Ammon's horn (tissue), 1 donor: ENCODE measurements at places on chromosomes 2 and 18.
A peak's percentile ranks its signal among the peaks of the same experiment; 100 is the strongest.

- no peak for DNase-seq
These were observed 36.6 kb upstream of the NDUFV2 start for GRCh38 chr18:9065864-9066263.

GRCh38 chr2:88606371-88607030 lies 20.8 kb downstream of the EIF2AK3 start:
- DNase-seq: no peak

- DNase-seq: no peak
These were observed 25.6 kb downstream of the MRPL33 start for GRCh38 chr2:27796791-27797765.

- no peak for DNase-seq
These were observed 190.4 kb downstream of the PLCL1 start for GRCh38 chr2:197994751-197995150.

DNA sequence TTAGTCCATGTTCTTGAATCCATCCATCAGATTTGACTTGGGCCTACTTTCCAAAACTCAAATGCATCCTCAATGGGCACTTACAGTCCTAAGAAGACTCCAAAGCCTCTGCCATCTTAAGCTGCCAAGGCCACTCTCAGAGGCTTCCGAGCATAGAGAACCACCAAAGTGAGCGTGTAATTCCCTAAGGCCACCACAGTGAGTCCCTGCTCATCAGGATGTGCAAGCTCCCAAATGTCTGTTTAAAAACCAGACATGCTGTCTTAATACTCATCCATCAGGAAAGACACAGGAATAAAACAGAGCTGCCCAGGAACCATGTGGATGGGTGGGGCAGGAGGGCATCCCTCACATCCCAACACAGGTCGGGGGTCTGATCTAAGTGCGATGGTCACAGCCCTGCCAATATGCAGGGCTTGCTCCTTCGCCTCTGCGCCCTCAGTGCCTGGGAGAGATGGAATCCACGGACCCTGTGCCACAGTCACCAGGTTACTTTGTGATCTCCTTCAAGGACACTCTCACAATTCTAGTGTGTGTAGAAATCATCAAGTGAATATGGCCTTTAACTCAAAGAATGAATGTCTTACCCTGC lies 80.4 kb downstream of the POLR1A start:
- peak; percentile 52 for DNase-seq

DNA sequence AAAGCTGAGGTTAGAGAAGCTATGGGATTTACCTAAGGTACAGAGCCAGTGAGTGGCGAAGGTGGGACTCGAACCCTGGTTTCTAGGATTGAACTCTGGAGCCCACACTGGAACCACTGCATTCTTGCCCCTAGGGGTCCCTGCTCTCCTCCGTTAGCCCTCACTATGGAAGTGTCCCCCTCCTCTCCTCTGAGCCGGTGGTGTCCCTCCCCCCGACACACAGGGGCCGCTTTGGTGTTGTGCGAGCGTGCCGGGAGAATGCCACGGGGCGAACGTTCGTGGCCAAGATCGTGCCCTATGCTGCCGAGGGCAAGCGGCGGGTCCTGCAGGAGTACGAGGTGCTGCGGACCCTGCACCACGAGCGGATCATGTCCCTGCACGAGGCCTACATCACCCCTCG lies 8.5 kb upstream of the GMPPA start:
- DNase-seq: no peak

DNA sequence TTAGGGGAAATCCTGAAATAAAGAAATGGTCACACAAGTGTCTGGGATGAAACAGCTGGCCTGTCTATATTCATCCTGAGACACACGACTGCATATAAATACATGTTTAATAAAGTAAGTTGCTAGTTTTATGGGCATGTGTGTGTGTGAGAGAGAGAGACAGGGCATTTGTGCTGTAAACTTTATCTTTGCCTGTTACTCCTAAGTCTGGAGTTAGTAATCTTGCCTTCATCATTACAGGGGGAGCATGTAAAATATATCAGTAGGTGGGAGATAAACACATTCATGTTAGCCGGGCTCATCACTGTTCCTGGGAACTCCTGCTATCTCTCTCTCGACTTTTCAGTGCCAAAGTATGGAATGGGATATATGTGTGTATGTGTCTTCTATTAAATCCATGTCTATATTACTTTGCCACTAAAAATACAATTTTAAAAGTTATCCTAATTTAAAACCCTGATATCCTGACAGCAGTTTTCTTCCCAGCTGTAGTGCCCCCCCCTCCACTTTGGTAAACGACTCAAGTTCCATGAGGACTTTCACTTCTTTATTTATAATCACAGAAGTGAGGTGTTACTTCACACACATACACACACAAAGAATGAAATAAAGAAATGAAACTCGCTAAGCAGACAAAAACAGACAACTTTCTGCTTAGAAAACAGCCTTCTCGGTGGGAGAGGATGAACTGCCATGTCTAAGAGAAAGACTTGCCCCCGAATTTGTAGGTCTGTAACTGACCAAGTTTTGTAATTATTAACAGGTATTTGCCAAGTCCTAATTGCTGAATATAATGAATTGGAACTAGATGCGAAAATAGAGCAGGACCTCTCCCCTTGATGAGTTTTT lies 947 bp downstream of the ZEB2 start:
- DNase-seq: peak; percentile 48

GRCh38 chr2:46780801-46781445 lies 134.7 kb downstream of the MCFD2 start:
- DNase-seq: peak; percentile 17

- no peak for DNase-seq
These were observed 8.1 kb upstream of the ARHGAP15 start for GRCh38 chr2:143121079-143121478.

DNA sequence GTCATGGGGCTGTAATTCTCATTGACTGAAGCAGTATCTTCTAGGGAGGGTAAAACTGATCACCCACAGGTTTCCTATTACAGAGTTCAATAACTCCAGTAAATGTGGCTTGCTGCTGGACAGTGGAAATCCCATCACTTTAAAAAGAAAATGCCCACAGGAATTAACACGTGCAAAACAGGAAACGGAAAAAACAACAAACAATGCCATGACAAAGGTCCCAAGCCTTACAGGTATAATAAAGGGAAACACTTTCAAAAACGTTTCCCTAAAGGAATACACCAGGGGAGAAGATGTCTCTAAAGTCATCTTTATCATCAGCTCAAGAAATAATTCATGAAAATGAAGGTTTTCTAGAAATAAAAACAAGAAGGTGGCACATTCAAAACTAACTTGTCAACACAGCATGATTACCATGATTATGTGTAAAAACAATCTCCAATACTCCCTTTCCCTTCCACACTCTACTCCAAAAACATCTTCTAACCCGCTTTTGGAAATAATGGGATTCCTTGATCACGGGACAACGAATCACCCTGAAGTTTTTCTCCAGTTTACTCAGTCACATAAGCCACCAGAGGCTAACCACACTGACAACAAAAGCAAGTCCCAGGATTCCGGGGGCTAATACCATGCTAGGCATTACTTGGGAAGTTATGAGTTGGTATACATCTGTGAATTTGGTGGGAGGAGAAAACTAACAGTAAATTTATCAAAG lies 167.9 kb downstream of the TCF4 start:
- DNase-seq: no peak

GRCh38 chr2:199439066-199439465 lies 18.7 kb downstream of the SATB2 start:
- DNase-seq: no peak

GRCh38 chr2:10304458-10305253 lies 2.0 kb downstream of the HPCAL1 start:
- DNase-seq: no peak

GRCh38 chr2:148640767-148641166 lies 3.8 kb upstream of the EPC2 start:
- DNase-seq: peak; percentile 72

DNA sequence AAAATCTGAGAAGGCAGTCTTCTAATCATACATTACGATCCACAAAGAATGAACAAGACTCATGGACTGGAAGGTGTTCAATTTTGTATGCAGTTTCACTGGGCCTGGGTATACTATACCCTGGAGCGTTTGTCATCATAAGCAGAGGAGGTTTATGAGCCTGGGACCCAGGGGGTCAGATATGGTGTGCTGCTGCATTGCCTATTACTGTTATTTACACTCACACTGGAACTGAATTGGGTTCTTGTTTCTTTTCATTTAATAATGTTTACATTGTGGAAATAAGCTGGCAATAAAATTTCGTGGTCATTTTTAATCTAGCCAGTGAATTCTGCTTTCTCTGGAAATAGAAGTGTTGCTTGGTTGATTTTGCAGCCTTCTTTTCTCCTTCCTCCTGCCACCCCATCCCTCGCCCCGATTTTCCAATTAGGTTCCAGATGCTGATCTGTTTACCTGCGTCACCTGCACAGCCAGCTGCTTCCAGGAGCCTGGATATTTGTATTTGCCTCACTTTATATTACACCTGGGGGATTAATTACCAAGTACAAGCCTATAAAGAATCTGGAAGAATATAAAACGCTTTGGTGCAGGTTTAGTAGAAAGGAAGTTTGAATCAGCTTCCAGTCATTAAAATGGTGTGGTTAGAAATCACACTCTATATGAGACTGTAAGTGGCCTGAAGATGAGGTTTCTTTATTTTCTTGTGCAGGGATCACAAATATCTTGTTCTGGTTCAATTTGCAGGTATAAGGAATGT lies 234.4 kb downstream of the SOCS6 start:
- no peak for DNase-seq

DNA sequence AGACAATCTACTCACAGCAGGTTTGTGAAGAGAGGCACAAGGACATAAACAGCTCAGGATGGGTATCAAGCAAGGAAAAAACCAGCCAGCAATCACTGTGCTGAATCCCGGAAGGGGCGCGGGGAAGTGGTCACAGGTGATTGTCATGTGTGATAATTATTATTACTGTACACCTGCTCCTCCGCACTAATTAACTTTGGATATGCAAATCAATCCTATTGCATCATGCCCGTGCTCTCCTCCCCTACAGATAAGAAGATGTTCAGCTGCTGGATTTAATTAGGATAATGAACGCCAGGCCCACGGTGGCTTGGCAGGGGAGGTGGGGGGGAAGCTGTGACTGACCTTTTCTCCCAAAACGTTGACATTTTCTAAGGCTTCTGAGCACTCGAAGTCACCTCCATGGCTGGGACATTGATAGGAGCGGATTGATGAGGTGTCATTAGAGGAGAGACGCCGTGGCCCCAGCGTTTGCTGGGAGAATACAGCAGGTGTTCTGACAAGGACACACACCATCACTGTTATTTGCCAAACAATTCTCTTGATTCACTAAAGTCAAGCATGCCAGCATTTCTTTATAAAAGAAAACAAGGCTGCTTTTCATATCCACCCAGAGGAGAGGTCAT lies 160.3 kb upstream of the VRK2 start:
- no peak for DNase-seq

DNA sequence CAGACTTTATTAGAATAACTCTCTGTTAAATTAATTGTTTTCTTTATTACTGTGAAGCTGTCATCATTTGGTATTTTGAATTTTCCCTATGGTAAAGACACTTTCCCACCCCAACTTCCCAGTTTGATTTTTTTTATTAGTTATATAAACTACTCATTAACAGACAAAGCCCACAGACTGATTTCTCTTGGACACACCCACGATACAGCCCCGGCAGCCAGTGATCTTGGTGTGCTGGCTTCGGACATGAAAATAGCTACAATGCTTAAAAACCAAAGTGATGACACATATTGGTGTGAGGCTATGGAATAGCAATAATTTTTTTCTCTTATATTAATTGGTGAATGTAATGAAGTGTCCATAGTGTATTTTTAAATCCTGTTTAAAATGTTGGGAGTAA lies 225.4 kb upstream of the SIX3 start:
- no peak for DNase-seq

DNA sequence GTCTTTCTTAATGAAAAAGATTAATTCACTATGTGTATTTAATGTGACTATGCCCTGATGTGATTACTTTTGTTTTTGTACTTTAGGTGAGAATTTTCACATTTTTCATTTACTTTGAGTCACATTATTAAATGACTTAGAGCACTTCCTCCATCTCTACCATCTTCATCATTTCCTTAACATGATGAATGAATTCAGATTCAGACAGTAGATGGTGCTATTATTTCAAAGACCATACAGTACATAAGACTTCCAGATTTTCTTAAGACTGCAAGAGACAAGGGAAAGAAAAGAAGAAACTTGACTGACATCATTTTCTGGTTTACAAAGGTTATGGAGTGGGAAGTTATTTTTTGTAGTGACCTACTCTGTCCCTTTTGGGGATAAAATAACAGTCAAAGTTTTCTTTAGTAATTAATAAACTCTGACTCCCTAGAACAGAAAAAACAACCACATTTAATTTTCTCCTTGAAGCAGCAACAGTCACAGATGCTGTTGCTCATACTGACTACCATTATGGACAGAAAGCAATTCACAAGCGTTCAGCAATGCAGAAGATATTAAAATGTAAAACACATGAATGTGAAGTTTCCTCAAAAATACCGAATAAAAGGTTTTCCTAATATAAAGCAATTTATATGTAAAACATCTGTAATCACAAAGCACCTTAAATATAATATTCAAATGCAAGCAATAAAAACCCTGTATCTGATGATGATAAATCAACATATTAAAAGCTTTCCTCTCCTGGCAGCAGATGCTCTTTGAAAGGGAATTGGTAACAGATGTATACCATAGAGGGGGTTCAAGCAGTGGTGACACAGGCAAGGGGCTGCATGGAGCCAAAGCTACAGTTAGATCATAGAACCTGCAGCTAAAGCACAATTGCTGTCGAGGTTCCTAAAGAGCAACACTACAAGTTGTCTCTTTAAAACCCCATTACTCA lies 1010.9 kb upstream of the NXPH2 start:
- peak; percentile 60 for DNase-seq

DNA sequence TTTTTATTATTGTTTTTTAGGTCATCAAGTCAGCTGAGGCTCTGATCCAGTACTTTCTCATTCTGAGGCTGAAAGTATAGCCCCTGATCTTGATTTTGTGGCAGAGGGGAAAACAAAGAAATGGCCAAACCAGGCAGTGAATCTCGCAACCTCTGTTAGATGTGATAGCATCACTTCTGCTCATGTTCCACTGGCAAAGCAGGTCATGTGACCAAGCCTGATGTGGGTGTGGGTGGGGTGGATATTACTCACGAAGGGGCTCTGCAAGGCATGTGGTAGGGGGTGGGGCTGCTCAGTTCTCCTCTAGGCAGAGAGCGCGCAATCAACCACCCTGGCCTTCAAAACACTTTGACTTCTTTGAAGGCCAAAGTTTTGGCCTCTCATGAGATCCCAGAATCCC lies 254.2 kb downstream of the MYCN start:
- no peak for DNase-seq

- DNase-seq: no peak
These were observed 46.7 kb downstream of the RPL37A start for GRCh38 chr2:216545359-216545758.

- no peak for DNase-seq
These were observed 35.8 kb upstream of the ARHGAP25 start for GRCh38 chr2:68698567-68699377.

DNA sequence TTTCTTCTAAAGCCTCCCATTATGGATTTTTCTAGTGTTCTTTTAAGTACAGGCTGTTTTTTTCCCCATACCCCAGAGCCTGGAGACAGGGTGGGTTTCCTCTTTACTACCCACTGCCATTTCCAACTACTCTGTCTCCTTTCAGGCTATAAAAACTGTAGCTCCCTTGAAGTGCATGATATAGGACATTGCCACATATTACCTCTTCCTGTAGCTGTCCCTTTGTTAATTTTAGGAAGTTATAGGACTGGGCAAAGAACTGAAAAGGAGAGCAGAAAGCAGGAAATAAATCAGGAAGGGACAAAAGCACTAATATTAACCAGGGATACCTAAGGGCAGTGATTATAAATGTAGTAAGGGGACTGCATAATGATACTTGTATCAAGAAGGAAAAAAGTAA lies 54.1 kb downstream of the VIL1 start:
- no peak for DNase-seq
